PC-9 (cell line): ENCODE measurements at places on chromosomes 5 and 9. TPM values are rescaled to one million over a fixed set of nuclear protein-coding genes. Genes with fewer than 3 reads are reported as not detected.

DNA sequence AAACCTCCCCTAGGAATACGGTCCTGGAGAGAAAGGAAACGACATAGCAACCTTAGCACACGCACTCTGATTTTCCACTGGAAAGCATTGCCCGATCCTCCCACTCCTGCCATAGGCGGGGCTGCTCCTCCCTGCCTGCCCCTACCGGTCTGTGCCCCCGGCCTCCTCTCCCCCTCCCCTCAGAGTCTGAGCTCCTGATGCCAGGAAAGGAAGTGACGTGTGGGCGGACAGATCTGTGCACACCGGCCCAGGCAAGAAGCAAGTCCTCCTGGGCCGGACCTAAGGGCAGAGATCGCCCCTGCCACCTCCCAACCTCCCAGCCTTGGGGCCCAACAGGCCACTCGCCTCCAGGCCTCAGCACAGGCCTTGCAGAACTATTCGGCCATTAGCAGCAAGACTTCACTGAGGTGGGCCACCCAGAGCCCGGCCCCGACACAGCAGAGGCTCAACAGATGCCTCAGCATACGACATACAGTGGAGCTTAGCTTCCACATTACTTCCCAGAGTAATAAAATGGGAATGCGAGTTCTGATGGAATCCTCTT lies 7.2 kb downstream of the NINJ1 start:
- H3K4me3 ChIP-seq = no peak overlapping the region
- peaks cover 7% of the 10 kb centered on the region for H3K4me1 ChIP-seq
- no peaks in the 10 kb centered on the region for H3K27me3 ChIP-seq
- no peak for DNase-seq

DNA sequence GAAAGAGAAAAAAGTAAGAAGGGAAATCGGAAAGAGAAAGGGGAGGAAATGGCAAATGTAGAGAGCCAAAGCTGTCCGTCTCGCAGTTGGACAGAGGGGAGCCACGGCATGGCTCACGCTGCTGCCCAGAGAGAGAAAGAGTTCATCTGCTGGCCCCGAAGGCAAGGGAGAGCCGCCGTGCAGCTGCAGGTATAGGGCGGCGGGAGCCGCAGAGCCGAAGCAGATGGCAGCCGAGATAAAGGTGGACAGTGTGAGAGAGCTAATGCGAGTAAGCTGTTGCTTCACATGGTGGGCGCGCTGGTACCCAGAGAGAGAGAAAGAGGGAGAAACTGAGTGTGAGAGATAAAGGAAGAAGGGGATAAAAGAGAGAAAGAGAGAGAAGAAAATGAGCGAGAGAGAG lies 188.4 kb upstream of the PPP1R26 start:
- H3K4me3 ChIP-seq = no peak overlapping the region
- no peak overlapping the region for H3K27ac ChIP-seq
- no peaks in the 10 kb centered on the region for H3K36me3 ChIP-seq
- H3K4me1 ChIP-seq = no peaks in the 10 kb centered on the region

DNA sequence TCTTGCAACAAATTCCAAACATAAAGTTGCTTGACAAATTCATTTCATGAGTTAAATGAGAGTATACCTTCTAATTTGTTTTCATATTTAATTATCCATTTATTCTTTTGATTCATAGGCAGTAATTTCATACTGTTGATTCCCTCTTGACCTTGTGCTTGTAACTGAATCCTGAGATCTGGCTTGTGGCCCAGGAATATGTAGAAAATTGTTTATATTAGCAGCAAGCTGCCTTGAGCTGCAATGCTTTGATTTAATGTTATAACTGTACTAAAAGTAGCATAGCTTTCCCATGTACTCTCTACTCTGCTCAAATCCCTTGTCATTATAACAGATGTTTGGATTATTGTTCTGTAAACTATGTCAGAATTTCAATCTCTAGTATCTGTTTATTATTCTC lies 780.7 kb downstream of the NR2F1-AS1 start:
- no peaks in the 10 kb centered on the region for H3K36me3 ChIP-seq
- no peak overlapping the region for H3K4me3 ChIP-seq
- no peaks in the 10 kb centered on the region for H3K27me3 ChIP-seq
- DNase-seq = no peak

- H3K27ac ChIP-seq = no peak overlapping the region
- no peaks in the 10 kb centered on the region for H3K27me3 ChIP-seq
- DNase-seq = no peak
- no peaks in the 10 kb centered on the region for H3K36me3 ChIP-seq
Observed at GRCh38 chr5:125814119-125814518, 609.1 kb upstream of the GRAMD2B start.

- H3K27ac ChIP-seq = peak overlapping the region; percentile 42
- H3K4me3 ChIP-seq = no peak overlapping the region
- no peaks in the 10 kb centered on the region for H3K27me3 ChIP-seq
- peak; percentile 68 for DNase-seq
Observed at GRCh38 chr9:97990259-97990658, 7.1 kb downstream of the ANP32B start.

- no peak overlapping the region for H3K27ac ChIP-seq
- H3K4me3 ChIP-seq = no peak overlapping the region
- no peaks in the 10 kb centered on the region for H3K36me3 ChIP-seq
- H3K4me1 ChIP-seq = no peaks in the 10 kb centered on the region
- no peak for DNase-seq
Observed at GRCh38 chr5:60685028-60685427, 14.9 kb downstream of the DEPDC1B start.

DNA sequence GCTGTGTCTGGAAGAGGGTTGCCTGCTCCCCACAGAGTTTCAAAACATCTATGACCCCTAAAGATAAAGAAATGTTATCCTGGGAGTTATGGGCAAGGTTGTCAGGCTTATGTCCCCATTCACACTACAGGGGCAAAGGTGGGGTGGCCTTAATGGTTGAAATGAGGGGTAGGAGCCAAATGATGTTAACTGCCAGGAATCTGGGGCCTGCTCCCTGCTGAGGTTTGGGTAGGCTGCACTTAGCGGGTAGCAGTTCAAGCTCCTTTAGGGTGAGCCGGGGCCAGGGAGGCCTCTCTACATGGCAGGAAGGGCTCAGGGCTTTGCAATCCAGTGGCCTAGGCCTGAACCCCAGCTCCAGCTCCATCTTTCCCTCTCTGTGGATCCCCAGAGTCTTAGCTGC lies 3.0 kb downstream of the FGF18 start:
- H3K4me1 ChIP-seq = 0 out of 2 replicates have a peak, but pooled peaks cover 12% of the 10 kb centered on the region
- no peak overlapping the region for H3K27ac ChIP-seq
- H3K27me3 ChIP-seq = no peaks in the 10 kb centered on the region
- no peak for DNase-seq
- no peaks in the 10 kb centered on the region for H3K36me3 ChIP-seq
- no peak overlapping the region for H3K4me3 ChIP-seq

- H3K27ac ChIP-seq = no peak overlapping the region
- no peaks in the 10 kb centered on the region for H3K4me1 ChIP-seq
- H3K36me3 ChIP-seq = no peaks in the 10 kb centered on the region
- DNase-seq = no peak
Observed at GRCh38 chr9:112621018-112621655, 96.8 kb downstream of the INIP start.

DNA sequence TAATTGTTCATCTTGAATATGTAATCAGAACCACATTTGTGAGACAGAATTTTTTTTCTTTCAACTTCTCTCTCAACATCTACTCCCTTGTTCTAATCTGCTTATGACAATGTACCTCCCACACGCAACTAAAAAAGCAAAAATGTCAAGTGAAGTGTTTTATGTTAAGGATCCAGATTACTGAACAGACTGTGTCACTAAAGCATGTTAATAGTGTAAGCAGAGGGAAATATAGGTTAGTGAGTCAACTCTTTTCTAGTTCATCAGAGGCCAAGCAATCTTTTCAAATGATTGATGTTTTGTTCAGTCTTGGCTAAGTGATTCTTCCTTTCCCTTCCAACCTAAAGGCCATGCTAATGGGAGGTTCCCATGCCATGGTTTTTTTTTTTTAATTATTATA lies 34.7 kb upstream of the IDNK start:
- H3K27me3 ChIP-seq = no peaks in the 10 kb centered on the region
- no peak overlapping the region for H3K4me3 ChIP-seq
- H3K27ac ChIP-seq = no peak overlapping the region
- H3K36me3 ChIP-seq = no peaks in the 10 kb centered on the region
- DNase-seq = no peak

DNA sequence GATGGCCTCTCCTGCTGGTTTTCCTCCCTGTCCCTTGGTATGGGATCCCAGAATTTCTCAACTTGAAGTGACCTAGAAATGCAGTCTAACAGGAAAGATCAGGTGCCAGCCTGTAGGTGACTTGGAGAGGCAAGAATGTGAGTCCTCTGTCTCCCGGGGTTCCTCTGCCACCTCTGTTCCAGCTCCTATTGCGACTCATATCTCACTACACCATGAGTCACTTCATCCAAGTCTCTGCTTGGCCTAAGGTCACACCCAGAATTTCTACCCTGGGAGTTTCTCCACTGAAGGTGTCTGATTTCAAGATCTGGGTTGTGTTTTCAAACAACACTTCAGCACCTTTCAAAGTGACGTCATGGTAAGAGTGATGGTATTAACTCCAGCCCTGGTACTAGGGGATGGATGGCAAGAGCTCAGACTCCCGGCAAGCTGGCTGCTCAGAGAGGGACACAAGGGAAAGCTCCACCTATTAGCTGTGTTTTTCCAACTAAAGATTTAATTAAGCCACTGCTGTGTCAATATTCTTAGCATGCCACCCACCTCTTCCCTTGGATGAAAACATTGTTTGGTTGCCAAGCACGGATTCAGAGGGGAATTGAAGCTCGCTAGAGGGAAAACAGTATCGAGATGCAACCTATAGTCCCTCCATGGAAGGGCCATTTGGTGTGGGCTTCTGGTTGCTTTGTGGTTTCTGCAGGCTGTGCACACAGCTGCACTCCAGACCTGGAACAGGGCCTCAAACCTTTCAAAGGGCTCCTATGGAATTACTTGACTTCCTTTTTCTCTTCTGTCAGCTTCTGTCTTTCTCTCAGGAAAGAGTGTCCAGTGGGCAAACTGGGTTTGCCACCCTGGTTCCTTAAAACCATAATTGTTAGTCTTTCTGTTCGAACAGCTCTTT lies 205.7 kb downstream of the GAS1 start:
- DNase-seq = peak; percentile 90
- H3K4me3 ChIP-seq = no peak overlapping the region
- peaks cover 37% of the 10 kb centered on the region for H3K4me1 ChIP-seq
- no peaks in the 10 kb centered on the region for H3K27me3 ChIP-seq
- H3K36me3 ChIP-seq = no peaks in the 10 kb centered on the region

DNA sequence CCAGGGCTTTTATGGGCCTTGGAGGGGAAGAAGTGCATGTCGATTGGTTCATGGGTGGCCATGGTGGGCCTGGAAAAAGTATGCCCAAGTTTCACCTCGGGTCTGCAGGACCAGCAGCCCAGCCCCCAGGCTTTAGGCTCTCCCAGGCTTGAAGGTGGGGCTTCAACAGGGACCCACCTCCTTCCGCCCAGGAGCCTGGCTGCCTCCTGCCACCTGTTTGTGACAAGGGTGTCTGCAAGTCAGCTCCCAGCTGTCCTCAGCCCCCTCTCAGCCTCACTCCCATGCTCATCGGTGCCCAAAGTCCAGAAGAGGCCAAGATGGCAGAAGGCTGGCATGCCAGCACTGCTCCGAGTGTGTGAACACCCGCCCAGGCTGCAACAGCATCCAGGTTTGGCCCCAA lies 1063.2 kb upstream of the ACO1 start:
- H3K27me3 ChIP-seq = no peaks in the 10 kb centered on the region
- no peak overlapping the region for H3K27ac ChIP-seq

DNA sequence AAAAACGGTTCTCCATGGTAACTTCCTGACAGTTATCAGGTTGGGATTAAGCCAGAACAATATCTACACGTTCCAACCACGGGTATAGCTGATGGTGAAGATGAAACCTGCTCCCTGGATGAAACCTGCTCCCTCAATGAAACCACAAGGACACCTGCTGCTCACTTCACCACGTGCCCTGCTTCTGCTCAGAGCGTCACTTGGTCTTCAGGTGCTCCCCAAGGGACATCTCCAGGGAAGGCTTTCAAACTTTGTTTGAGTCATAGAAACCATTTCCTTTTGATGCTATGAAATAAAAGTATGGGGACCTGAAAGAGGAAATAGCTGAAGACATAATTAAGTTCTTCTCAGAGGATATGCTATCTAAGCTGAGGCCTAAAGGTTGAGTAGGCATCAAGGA lies 242.4 kb downstream of the MED10 start:
- no peaks in the 10 kb centered on the region for H3K36me3 ChIP-seq
- no peak overlapping the region for H3K4me3 ChIP-seq
- H3K27me3 ChIP-seq = peaks cover 9% of the 10 kb centered on the region; the same call in 1 of the 2 replicates

- H3K36me3 ChIP-seq = no peaks in the 10 kb centered on the region
- H3K27ac ChIP-seq = no peak overlapping the region
- peak overlapping the region; percentile 67; the same call in 1 of the 2 replicates for H3K4me3 ChIP-seq
- H3K4me1 ChIP-seq = peaks cover 8% of the 10 kb centered on the region; the same call in 1 of the 2 replicates
Observed at GRCh38 chr5:16617274-16617968, 624 bp upstream of the RETREG1 start.

DNA sequence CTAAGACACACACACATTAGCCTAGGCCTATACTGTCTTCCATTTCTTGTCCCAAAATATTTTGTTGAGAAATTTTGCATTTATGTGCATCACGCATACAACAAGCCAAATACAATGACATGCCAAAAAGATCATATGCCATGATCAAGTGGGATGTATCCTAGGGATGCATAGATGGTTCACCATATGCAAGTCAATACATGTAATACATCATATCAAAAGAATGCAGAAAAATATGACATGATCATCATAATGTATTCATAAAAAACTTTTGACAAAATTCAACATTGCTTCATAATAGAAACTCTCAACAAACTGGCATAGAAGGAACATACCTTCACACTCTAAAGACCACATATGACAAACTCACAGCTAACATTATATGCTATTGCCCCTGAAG lies 5.8 kb upstream of the FAM81B start:
- DNase-seq = no peak
- no peaks in the 10 kb centered on the region for H3K4me1 ChIP-seq
- no peaks in the 10 kb centered on the region for H3K27me3 ChIP-seq
- no peak overlapping the region for H3K27ac ChIP-seq
- H3K36me3 ChIP-seq = no peaks in the 10 kb centered on the region
- no peak overlapping the region for H3K4me3 ChIP-seq

- no peaks in the 10 kb centered on the region for H3K27me3 ChIP-seq
- no peak overlapping the region for H3K27ac ChIP-seq
- 0 out of 2 replicates have a peak, but pooled peaks cover 14% of the 10 kb centered on the region for H3K4me1 ChIP-seq
- no peaks in the 10 kb centered on the region for H3K36me3 ChIP-seq
Observed at GRCh38 chr5:112186401-112186990, 232.6 kb downstream of the EPB41L4A start.

GRCh38 chr9:125867751-125868415 lies 120.7 kb downstream of the PBX3 start:
- H3K27ac ChIP-seq = no peak overlapping the region
- H3K4me1 ChIP-seq = no peaks in the 10 kb centered on the region
- no peak for DNase-seq
- H3K4me3 ChIP-seq = no peak overlapping the region
- H3K27me3 ChIP-seq = no peaks in the 10 kb centered on the region

GRCh38 chr5:153153086-153153485 lies 337.4 kb upstream of the GRIA1 start:
- H3K36me3 ChIP-seq = no peaks in the 10 kb centered on the region
- H3K4me1 ChIP-seq = no peaks in the 10 kb centered on the region
- H3K4me3 ChIP-seq = no peak overlapping the region

Gene TRIM36
- total RNA-seq = 0.15 and 0.22 TPM in 2 replicates

Gene GSN
- 135 and 207 TPM in 2 replicates for total RNA-seq

Gene DMAC1
- total RNA-seq = 29.3 and 43.3 TPM in 2 replicates

Gene GGTA1
- total RNA-seq = not detected in 2 replicates

Gene SH3RF2
- 30.9 and 37.2 TPM in 2 replicates for total RNA-seq

Gene PLAC8L1
- total RNA-seq = not detected in 2 replicates

Gene SHROOM1
- total RNA-seq = 23.3 and 23.5 TPM in 2 replicates

Gene IQGAP2
- not detected in 2 replicates for total RNA-seq

Gene HTR1A
- total RNA-seq = not detected in 2 replicates

Gene LECT2
- not detected in 2 replicates for total RNA-seq

Gene IL4
- total RNA-seq = not detected in 2 replicates
